ENCODE measurements at places on chromosomes 4 and X. TPM values are rescaled to one million over a fixed set of nuclear protein-coding genes. Genes with fewer than 3 reads are reported as not detected.

The WNK3 gene
- 1.4 TPM for total RNA-seq

The CACNA1F gene
- total RNA-seq: not detected

- no peak overlapping the region for H3K4me3 ChIP-seq
- no peaks in the 10 kb centered on the region for H3K4me1 ChIP-seq
- H3K27me3 ChIP-seq: no peaks in the 10 kb centered on the region
- H3K36me3 ChIP-seq: no peaks in the 10 kb centered on the region
Measured at GRCh38 chr4:55071951-55072350, 53.4 kb downstream of the KDR start.

DNA sequence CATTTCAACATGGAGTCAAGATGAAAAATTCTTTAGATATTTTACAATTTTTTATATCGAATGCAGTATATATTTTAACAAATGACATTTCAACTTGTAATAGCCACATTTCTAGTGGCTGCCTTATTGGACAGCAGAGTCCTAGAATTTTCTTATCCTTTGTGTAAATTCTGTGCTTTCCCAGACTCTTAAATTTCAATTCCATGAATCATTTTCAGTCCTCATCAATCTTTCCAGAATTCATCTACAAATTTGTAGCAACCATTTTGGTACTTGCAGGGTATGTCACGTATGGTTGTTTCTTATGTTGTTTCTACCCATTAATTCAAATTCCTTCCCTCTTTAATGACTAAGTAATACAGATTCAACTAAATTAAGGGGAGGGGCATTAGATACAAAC lies 2.7 kb downstream of the PAICS start:
- DNase-seq: peak; percentile 41
- H3K4me1 ChIP-seq: no peaks in the 10 kb centered on the region
- H3K27me3 ChIP-seq: no peaks in the 10 kb centered on the region
- H3K27ac ChIP-seq: no peak overlapping the region
- H3K36me3 ChIP-seq: peaks cover 4% of the 10 kb centered on the region

GRCh38 chr4:105598052-105598451 lies 45.6 kb downstream of the ARHGEF38 start:
- no peak for DNase-seq
- H3K4me3 ChIP-seq: no peak overlapping the region
- H3K27ac ChIP-seq: no peak overlapping the region
- H3K27me3 ChIP-seq: no peaks in the 10 kb centered on the region
- H3K4me1 ChIP-seq: no peaks in the 10 kb centered on the region
- no peaks in the 10 kb centered on the region for H3K36me3 ChIP-seq
